Thymus (tissue), 14 donors: ENCODE measurements at places on chromosomes 3 and 15.

- no peak for DNase-seq
Observed at GRCh38 chr15:38796589-38796988, 232.0 kb upstream of the RASGRP1 start.

DNA sequence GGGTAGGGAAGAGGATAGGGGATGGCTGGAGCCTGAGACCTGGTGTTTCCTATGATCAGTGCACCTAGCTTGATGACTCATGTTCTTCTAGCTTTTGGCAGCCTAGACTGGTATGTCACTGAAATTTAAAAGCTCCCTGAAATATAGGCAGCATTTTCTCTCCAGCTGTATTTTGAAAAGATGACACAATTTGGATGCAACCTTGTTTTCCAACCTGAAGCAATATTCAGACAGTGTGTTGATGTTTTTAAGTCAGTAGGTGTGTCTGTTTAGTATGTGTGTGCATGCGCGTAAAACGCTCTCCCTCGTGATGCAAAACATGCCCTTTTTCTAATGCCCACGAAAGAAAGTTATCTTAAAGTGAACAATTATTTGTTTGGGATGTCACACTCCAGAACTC lies 58.5 kb downstream of the RPL22L1 start:
- DNase-seq: no peak

DNA sequence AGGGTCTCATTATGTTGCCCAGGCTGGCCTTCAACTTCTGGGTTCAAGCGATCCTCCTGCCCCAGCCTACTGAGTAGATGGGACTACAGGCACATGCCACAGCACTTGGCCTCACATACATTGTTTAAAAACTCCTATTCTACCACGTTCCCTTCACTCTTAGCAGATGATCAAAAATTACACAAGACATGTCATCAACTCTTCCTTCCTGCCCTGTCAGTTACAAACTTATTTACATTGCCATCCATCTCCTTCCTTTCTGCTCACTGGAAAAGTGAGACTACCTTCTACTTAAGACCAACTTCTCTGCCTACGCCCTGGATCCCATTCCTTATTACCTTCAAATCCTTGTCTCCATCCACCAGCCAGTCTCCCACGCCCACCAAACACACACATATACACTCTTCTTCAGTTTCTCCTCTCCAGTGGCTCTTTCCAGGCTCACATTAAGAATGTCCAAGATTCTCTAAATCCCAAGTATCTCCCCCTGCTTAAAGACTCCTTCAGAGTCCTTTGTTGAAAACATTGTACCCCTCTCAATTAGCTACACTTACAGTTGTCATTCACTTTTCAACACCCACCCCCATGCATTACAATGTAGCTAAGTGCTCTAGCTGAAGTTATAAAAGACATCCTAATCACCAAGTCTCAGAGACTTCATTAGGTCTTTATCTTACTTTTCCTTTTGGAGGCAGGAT lies 4.3 kb downstream of the PEAK1 start:
- DNase-seq: no peak

DNA sequence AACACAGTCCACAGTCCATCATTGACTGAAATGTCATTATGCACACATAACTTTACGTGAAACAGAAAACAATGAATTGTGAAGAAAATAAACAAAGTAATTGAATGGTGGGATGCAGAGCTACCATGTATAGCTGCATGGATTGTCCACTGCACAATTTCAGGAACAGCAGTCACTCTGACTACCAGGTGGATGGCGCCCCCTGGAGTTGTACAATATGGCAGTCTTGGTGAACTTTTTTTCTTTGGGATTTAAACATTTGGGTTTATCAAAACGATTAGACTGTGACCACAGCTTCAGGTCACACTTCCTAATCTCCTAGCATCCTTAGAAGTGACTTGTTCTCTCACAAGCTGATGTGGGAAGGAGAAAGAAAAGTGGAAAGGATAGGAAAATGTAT lies 48.9 kb upstream of the TCF12 start:
- DNase-seq: no peak

DNA sequence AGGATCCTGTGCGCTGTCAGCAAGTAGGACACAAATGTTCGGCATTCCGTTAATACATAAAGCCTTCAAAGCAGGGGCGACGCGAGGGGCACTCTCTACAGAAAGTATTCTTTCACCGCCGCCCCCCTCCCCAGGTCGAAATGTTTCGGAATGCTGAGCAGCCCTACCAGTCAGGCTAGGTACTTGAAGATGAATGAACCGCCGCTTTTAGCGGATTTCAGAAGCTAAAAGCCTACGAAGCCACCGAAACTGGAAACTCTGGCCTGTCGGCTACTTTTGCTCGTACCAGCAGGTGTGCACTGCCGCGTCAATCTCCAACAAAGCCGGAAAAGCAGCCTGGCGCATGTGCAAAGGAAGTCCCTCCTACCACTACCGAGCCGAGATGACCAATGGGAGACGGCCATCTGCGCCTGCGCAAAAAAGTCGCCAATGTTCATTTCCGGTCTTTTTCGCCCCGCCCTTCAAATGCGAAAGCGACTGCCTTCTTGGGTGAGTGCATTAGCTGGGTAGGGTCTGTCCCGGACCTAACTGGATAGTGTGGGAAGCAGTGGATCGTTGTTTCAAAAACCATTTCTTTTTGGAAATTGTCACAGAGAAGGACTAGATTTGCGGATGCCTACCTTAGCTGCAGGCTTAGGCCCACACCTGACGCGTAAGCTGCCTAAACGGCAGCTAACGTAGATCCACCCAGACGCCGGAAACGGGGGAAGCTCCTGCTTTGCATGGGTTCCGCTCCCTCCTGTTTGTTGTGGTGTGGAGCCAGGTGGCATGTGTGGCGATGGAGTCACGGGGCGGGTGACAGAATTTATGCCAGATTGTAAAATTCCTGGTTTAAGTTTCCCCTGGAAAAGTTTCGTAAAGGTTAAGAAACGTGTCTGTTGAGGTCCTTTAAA lies at the start of gene WDR5B:
Gene WDR5B, minus strand, starts transcription at position 301 of the 893 bp plus-strand sequence. CDS start 534 bp downstream, outside the sequence.
- peak; percentile 95 for DNase-seq

- DNase-seq: no peak
Observed at GRCh38 chr15:58381697-58382096, 50.1 kb upstream of the LIPC start.

DNA sequence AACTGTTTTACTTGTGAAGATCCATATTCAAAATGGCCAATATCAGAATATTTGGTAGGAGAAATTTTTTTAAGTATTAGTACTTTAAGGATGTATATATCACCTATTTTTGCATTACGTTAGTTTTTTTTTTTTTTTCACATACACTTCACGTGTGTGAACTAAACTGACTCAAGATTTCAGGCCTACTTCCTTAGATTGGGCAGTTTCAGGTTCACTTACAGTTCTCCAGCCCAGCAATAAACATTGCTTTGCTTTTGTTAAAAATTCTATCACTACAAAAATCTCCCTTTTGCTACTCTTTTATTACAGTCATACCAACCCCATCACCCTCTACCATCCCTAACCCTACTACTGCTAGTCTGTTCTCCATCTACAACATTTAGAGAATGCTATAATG lies 183.6 kb downstream of the KCNH8 start:
- DNase-seq: no peak

GRCh38 chr3:126552688-126553283 lies 5.9 kb downstream of the C3orf22 start:
- no peak for DNase-seq

GRCh38 chr3:98770261-98771039 lies 7.3 kb downstream of the ST3GAL6 start:
- no peak for DNase-seq

GRCh38 chr3:146715170-146715569 lies 110.0 kb upstream of the PLSCR5 start:
- DNase-seq: no peak

DNA sequence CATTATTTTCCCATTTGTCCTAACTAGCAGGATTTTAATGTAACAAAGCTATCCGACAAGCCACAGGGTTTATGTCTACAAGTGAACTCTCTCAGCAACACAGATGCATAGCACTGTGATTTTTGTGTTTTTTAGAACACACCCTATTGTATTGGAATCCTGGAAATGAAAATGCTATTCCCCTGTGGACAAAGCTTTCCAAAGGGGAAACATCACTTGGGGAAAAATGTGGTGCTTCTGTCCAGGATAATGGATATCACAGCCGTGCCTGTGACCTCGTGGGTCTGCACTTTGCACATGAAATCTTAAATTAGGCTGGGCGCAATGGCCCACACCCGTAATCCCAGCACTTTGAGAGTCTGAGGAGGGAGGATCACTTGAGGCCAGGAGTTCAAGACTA lies 60.6 kb downstream of the EFCAB12 start:
- no peak for DNase-seq

GRCh38 chr3:2851835-2852234 lies 258.3 kb downstream of the IL5RA start:
- DNase-seq: no peak

DNA sequence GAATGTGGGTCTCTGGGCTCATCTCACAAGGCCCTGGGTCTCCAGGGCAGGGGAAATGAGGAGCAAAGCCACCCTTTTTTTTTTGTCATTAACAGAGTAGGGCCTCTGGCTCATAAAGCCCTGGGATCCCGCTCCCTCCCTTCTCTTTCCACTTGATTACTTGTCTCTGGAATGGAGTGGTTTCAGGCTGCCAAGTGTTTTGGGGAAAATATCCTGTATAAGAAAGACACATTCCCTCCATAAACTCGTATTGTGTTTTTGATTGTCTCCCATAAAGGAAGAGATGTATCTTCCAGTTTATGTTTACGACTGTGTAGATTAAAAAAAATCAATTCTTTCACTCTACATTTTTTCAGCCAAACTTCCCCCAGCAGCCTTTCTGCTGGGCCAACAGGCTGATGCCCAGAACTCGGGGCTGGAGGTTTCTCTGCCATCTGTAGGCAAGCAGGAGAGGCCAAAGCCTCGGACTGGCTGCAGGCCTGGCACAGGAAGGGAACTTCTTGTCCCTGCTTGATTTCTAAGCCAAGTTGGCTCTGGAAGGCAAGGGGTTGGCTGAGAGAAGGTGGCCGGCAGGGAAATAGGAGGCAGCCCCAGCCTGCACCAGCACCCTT lies 49.4 kb upstream of the INSYN1 start:
- DNase-seq: no peak

DNA sequence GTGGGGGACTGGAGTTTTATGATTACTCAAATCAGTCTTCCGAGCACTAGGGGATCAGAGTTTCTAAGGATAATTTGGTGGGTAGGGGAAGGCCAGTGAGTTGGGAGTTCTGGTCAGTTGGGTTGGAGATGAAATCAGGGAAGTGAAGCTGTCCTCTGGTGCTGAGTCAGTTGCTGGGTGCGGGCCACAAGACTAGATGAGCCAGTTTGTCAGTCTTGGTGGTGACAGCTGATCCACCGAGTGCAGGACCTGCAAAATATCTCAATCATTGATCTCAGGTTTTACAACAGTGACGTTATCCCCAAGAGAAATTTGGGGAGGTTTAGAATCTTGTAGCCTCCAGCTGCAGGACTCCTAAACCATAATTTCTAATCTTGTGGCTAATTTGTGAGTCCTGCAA lies 249.4 kb downstream of the FAM43A start:
- no peak for DNase-seq

DNA sequence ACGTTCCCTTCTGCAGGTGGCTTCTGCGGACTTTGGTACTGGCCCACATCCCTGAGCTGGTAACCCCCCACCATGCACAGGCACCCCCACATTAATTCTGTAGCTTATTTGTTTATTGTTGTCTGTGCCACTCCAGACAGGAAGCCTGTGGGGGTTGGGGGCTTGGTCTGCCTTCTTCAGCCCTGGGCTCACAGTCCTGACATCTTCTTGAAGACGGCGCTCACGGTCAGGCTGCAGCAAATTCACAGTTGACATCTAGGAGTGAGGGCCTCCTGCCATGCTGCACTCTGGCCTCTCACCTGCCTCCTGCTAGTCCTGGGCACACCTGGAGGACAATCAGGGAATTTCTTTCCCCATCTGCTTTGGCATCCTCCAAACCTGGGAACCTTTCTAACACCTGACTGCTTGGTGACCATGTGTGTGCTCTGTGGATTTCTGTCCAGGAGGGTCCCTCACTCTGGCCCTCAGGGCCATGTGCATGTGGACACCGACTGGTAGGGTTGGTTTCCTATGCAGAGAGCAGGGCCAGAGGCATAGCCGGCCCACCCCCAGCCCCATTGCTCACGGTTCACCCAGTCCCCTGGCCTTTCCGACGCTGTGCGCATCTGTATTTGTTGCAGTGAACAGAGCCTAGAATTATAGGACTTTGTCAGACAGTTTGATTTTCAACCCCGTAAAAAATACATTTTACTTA lies 68.8 kb downstream of the APBA2 start:
- DNase-seq: no peak
